Left forelimb (tissue), 1 donor: ENCODE measurements at places on chromosomes 6 and 20.

GRCh38 chr20:3630429-3630828, 32.8 kb downstream of the GFRA4 start:
- no peak for DNase-seq

DNA sequence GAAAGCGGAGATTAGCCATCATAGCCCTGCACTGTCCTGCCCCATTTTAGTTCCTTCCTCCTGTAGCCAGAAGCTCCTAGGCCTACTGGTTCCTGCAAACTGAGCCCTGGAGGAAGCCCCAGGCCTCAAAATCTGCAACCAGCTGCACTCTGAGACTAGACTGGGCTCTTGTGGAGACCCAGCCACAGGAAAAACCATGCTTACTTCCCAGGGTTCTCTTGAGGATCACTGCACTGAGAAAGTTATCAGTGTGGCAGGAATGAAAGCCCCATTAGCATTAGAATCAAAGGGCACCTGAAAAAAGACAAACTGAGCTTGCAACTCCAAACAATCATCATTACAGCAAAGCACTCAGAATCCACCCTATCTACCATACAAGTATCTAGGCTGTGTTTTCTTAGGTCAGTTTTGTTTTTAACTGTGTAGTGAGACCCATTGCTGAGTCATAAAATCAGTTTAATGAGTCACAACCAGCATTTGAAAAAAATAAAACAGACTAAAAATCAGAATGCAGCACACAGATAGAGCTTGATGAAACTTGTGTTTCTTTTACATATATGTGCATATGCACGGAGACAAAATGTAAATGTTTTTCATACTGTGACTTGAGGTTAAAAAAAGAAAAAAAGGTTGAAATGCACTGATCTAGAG, 91.0 kb downstream of the UNC5CL start:
- DNase-seq, result no peak

DNA sequence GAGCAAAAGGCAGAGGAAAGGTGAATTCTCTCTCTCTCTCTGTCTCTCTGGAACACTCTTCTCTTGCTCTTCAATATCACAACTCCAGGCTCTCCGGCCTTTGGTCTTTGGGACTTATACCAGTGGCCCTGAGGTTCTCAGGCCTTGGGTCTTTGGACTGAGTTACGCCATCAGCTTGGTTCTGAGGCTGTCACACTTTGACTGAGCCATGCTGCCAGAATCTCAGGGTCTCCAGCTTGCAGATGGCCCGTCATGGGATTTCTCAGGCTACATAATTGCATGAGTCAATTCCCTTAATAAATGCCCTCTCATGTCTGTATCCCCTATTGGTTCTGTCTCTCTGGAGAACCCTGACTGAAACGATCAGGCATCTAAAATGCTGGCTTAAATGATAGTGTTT, 12.9 kb downstream of the BTN2A1 start:
- DNase-seq, result no peak

- DNase-seq, result no peak
Measured at GRCh38 chr20:61907081-61907891, 158.4 kb downstream of the TAF4 start.

DNA sequence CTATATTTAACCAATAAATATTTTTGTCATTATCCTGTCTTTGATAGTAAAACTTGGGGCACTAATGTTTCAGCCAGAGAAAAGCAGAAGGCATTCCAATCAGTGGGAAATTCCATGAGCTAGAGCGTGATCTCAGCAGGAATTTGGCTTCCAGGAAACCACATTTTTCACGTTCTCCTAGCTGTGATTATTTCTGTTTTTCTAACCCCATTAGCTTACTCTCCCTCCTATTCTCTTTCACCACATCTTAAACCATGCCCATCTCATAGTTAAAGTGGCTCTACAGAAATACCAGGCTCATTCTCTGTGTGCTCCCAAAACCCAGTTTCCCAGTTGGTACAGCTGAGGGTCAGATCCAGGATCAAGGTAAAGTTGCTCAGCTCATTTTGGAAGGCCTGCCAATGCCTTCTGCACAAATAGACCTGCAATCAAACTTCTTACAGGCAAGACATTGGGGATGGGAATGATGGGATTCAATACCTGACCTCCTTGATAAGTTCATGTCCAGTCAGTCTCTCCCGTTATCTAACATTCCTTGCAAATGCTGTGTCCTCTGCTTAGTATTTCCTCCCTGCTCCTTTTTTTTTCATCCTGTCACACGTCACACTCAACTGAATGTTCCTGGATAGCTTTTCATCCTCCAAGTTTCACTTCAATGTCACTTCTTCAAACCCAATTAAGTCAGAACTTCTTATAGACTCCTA, 33.1 kb upstream of the TMEM30A start:
- no peak for DNase-seq
